ENCODE measurements at places on chromosomes 3 and 15. TPM values are rescaled to one million over a fixed set of nuclear protein-coding genes. Genes with fewer than 3 reads are reported as not detected.

DNA sequence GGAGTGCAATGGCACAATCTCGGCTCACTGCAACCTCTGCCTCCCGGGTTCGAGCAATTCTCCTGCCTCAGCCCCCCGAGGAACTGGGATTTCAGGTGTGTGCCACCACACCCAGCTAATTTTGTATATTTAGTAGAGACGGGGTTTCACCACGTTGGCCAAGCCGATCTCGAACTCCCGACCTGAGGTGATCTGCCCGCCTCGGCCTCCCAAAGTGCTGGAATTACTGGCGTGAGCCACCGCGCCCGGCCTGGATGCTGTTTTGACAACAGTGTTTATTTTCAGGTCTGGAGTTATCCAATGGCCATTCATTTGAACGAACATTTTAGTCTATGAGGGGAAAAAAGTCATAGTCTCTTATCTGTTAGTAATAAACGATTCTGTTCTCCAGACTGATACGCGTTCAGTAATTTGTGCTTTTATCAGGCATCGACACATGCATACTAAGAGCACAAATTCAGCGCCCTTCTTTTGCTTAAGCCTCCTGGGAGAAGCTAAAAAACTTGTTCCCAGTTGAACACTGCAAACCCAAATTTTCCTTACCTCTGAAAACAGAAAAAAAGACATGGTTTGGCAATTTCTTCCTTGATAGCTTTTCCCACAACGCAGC is 1.3 kb downstream of the B3GALNT1 start:
- no peaks in the 10 kb centered on the region for H3K36me3 ChIP-seq
- no peak for DNase-seq
- peak overlapping the region; percentile 70 for H3K4me3 ChIP-seq
- no peaks in the 10 kb centered on the region for H3K27me3 ChIP-seq

- no peaks in the 10 kb centered on the region for H3K36me3 ChIP-seq
- H3K4me1 ChIP-seq, result no peaks in the 10 kb centered on the region
- H3K27me3 ChIP-seq, result no peaks in the 10 kb centered on the region
- no peak for DNase-seq
Measured at GRCh38 chr3:72960812-72961518, 35.6 kb upstream of the PPP4R2 start.

DNA sequence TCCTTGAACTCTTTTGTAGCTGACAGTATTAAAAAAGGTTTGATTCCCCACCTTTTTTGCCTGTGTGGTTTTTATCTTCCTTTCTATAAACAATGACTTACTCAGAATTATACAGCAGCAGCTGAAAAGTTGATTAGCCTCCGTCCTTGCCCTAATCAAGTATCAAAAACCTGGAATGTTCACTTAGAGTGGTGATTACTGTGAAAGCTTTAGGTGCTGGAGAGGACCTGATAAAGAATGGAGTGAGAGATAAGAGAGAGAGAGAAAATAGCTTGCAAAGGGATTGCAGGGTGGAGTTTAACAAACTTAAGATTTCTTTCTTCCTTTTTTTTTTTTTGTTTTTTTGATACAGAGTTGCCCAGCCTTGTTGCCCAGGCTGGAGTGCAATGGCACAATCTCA is 6.7 kb downstream of the CGNL1 start:
- no peak overlapping the region for H3K4me3 ChIP-seq
- H3K27me3 ChIP-seq, result peaks cover 5% of the 10 kb centered on the region
- no peak for DNase-seq
- H3K4me1 ChIP-seq, result peaks cover 43% of the 10 kb centered on the region
- H3K27ac ChIP-seq, result peak overlapping the region; percentile 18

DNA sequence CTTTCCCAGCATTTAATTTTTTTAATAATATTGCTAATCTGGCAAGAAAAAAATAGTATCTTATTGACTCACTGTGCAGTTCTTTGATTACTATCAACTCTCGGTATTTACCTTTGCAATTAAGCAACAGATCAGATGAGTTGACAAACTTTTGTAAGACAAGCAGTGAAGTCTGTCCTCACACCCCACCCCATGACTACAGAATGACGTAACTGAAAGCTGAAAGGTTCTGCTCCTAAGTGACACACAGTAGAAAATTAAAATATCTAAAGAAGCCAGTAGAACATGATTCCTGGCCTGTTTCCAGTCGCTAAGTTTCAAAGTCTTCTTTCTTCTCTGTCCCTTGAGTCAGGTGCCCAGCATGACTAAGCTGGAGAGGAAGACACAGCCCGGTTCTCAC is 135.5 kb downstream of the STT3B start:
- no peaks in the 10 kb centered on the region for H3K36me3 ChIP-seq
- H3K27ac ChIP-seq, result no peak overlapping the region
- DNase-seq, result no peak
- no peaks in the 10 kb centered on the region for H3K4me1 ChIP-seq

DNA sequence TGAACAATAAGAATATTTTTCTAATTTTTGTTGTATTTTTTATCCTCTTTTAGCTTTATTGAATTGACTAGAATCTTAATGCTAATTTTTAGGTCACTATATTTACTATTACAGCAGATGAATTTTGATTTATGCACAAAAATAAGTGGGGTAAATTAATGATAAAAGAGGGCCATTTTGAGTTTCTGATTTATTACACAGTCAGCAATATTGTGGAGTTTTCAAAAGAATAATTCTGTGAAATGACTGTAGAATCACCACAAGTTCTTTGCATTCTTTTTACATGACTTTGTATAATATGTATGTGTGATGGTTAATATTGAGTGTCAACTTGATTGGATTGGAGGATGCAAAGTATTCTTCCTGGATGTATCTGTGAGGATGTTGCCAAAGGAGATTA is 812.4 kb upstream of the DPPA4 start:
- no peak overlapping the region for H3K4me3 ChIP-seq
- H3K4me1 ChIP-seq, result no peaks in the 10 kb centered on the region
- no peaks in the 10 kb centered on the region for H3K27me3 ChIP-seq
- no peak for DNase-seq

- no peaks in the 10 kb centered on the region for H3K27me3 ChIP-seq
- H3K4me3 ChIP-seq, result no peak overlapping the region
- DNase-seq, result no peak
- H3K27ac ChIP-seq, result no peak overlapping the region
Measured at GRCh38 chr15:89072277-89072869, 15.9 kb upstream of the ABHD2 start.

- H3K4me3 ChIP-seq, result no peak overlapping the region
- DNase-seq, result no peak
- H3K27me3 ChIP-seq, result no peaks in the 10 kb centered on the region
- H3K36me3 ChIP-seq, result no peaks in the 10 kb centered on the region
Measured at GRCh38 chr3:174820885-174821284, 38.2 kb upstream of the NAALADL2 start.

GRCh38 chr3:71653414-71653807 is 69.9 kb upstream of the FOXP1 start:
- no peaks in the 10 kb centered on the region for H3K4me1 ChIP-seq
- no peak for DNase-seq
- no peaks in the 10 kb centered on the region for H3K36me3 ChIP-seq
- no peaks in the 10 kb centered on the region for H3K27me3 ChIP-seq

GRCh38 chr15:64275934-64276333 is 80.0 kb downstream of the CSNK1G1 start:
- no peak overlapping the region for H3K4me3 ChIP-seq
- no peaks in the 10 kb centered on the region for H3K27me3 ChIP-seq
- no peaks in the 10 kb centered on the region for H3K36me3 ChIP-seq
- no peaks in the 10 kb centered on the region for H3K4me1 ChIP-seq

DNA sequence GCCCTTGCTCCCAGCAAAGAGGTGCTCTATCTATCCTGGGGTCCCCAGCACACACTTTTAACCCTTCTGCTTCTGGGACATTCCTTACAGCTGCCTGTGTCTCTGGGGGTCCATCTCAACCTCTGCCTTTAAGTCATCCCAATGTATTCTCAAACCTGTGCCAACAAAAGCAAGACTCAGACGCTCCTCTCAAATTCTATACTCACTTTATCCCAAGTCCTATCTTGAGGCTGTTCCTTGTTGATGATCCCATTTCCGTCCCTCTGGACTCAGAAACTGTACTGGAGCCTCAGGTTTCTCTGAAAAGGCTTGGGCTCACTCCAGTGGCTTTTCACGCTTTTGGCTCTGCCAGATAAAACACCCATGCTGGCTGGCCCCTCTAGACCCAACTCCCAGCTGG is 69.7 kb downstream of the XXYLT1 start:
- no peaks in the 10 kb centered on the region for H3K27me3 ChIP-seq
- DNase-seq, result no peak
- H3K4me3 ChIP-seq, result no peak overlapping the region

GRCh38 chr3:144912968-144913367 is 941.3 kb downstream of the DIPK2A start:
- no peaks in the 10 kb centered on the region for H3K4me1 ChIP-seq
- H3K27me3 ChIP-seq, result no peaks in the 10 kb centered on the region
- H3K4me3 ChIP-seq, result no peak overlapping the region
- H3K27ac ChIP-seq, result no peak overlapping the region
- no peaks in the 10 kb centered on the region for H3K36me3 ChIP-seq

GRCh38 chr15:99467853-99468464 is 97.8 kb upstream of the MEF2A start:
- H3K4me3 ChIP-seq, result no peak overlapping the region
- H3K4me1 ChIP-seq, result no peaks in the 10 kb centered on the region

- no peaks in the 10 kb centered on the region for H3K27me3 ChIP-seq
- DNase-seq, result no peak
- H3K4me1 ChIP-seq, result peaks cover 12% of the 10 kb centered on the region
- no peak overlapping the region for H3K27ac ChIP-seq
Measured at GRCh38 chr15:29403772-29404171, 134.2 kb upstream of the NSMCE3 start.

- no peaks in the 10 kb centered on the region for H3K27me3 ChIP-seq
- no peaks in the 10 kb centered on the region for H3K4me1 ChIP-seq
- no peak for DNase-seq
Measured at GRCh38 chr3:82130046-82130445, 368.6 kb upstream of the GBE1 start.

DNA sequence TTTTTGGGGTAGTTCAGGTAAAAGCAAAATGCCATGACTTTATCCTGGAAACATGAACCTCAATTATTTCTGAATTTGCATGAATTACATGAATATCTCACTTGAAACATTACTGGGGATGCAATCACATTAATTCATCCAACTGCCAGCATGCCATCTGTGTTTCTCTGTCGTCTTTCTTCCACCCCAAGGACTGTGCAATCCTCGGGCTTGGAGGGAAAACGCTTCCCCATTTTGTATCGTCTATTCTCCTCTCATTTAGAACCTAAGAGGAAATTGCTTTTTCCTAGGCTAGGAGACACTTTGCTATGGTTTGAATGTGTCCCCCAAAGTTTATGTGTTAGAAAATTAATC is 109.4 kb downstream of the SQOR start:
- no peak for DNase-seq
- H3K4me3 ChIP-seq, result no peak overlapping the region
- no peaks in the 10 kb centered on the region for H3K27me3 ChIP-seq
- peak overlapping the region; percentile 60 for H3K27ac ChIP-seq
- H3K36me3 ChIP-seq, result no peaks in the 10 kb centered on the region

- H3K4me1 ChIP-seq, result no peaks in the 10 kb centered on the region
- no peak overlapping the region for H3K27ac ChIP-seq
- H3K36me3 ChIP-seq, result peaks cover 7% of the 10 kb centered on the region
- no peak overlapping the region for H3K4me3 ChIP-seq
- H3K27me3 ChIP-seq, result no peaks in the 10 kb centered on the region
- DNase-seq, result no peak
Measured at GRCh38 chr3:105764378-105765307, 104.2 kb downstream of the CBLB start.

- H3K4me3 ChIP-seq, result no peak overlapping the region
- no peak for DNase-seq
- no peaks in the 10 kb centered on the region for H3K27me3 ChIP-seq
- no peaks in the 10 kb centered on the region for H3K36me3 ChIP-seq
- H3K27ac ChIP-seq, result no peak overlapping the region
Measured at GRCh38 chr3:40299130-40299720, 10.3 kb upstream of the EIF1B start.

DNA sequence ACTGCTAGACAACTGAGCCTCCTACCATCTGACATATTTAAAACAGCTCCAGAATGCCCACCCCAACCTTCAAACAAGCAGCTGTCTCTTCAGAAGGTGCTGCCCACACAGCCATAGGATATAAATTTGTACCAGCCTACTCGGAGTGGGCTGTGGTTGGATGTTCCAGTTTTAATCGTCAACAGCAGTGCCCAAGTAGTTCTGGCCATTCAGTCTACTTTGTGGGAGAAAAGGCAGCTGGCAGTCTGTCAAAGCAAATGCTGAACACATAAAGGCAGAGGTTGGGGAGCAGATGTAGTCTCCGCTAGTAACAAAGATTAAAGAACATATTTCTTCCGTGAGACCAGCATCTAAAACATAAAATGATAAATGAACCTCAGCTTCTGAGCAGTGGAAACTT is 15.9 kb upstream of the ERC2 start:
- no peaks in the 10 kb centered on the region for H3K4me1 ChIP-seq
- no peaks in the 10 kb centered on the region for H3K27me3 ChIP-seq
- DNase-seq, result no peak
- H3K4me3 ChIP-seq, result no peak overlapping the region

GRCh38 chr3:141308588-141309218 is 59.6 kb upstream of the ZBTB38 start:
- no peak overlapping the region for H3K27ac ChIP-seq
- no peaks in the 10 kb centered on the region for H3K36me3 ChIP-seq
- no peaks in the 10 kb centered on the region for H3K27me3 ChIP-seq

The SPSB4 gene
- 0.16 TPM for total RNA-seq

The GPR160 gene
- total RNA-seq, result 0.16 TPM

The MST1 gene
- 3.9 TPM for total RNA-seq

The ANAPC13 gene
- total RNA-seq, result 59.0 TPM

The GOLGA8H gene
- not detected for total RNA-seq

The CLDN11 gene
- total RNA-seq, result 22.2 TPM

The LMAN1L gene
- not detected for total RNA-seq

The GUCA1C gene
- total RNA-seq, result not detected

The SERPINI2 gene
- total RNA-seq, result not detected

The RBP2 gene
- not detected for total RNA-seq
